ENCODE measurements at places on chromosomes 12 and 14.

- DNase-seq: no peak
Measured at GRCh38 chr12:130919086-130919485, 34.6 kb upstream of the ADGRD1 start.

GRCh38 chr14:38882533-38882932 is 220.5 kb downstream of the SEC23A start:
- no peak for DNase-seq

DNA sequence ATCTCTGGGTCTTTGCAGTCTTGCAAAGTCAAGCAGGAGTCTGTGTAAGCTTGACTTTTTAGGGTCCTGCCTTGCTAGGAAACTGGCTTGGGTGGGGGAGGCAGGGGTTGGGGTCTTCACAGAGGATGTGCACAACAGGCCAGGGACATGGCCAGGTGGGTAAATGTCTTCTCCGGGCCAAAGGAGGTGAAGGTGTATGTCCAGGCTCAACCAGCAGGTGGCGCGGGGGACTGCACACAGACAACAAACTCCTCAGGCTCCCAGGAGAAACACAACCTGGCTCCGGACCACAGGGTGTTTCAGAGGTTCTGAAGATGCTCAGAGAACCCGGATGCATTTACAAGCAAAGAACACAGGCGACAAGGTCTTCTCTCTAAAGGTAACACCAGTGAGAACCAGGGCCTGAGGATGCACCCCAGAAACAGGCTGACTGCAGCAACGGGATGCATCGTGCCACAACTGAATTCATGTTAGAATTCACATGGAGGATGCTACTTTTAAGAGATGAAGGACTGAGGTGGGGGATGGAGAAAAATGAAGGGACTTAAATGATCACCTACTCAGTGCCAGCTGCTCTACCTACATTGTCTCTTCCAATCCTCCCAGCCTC is 56.0 kb downstream of the PLEKHG3 start:
- peak; percentile 62 for DNase-seq

GRCh38 chr12:21001778-21002177 is 129.2 kb upstream of the SLCO1B1 start:
- no peak for DNase-seq

DNA sequence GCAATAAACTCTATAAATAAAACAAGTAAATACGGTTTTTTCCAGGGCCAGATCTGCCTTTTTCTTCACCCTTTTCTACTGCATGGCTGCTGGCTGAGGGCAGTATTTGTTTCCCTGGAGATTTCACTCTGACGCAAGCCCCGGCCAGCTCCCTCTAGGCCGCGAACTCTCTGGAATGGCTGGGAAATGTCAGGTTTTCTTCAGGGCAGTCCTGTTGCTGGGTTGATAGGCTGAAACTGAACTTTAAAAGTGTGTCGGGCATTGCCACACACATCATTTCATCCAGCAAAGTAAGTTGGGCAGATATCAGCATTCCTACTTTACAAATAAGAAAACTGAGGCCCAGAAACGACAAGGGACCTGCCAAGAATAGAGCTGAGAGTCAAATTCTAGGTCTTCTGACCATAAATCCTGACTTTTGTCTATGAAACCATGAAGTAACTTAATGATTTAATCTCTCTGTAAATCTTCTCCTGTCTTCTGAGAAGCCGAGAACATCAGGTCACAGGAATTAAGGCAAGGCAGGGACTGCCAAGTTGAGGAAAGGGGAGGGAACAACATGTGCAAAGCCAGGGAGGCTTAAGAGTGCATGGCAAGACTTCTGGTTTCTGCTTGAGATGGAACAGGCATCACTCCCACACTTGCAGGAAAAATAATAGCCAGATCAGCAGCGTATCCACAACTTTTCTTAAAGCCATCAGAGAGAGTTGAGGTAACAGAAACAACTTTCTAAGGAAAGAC is 205.0 kb upstream of the CCDC196 start:
- DNase-seq: no peak

- DNase-seq: no peak
Measured at GRCh38 chr14:89141862-89142261, 275.2 kb downstream of the FOXN3 start.

- no peak for DNase-seq
Measured at GRCh38 chr12:130456375-130457199, 118.9 kb downstream of the PIWIL1 start.

DNA sequence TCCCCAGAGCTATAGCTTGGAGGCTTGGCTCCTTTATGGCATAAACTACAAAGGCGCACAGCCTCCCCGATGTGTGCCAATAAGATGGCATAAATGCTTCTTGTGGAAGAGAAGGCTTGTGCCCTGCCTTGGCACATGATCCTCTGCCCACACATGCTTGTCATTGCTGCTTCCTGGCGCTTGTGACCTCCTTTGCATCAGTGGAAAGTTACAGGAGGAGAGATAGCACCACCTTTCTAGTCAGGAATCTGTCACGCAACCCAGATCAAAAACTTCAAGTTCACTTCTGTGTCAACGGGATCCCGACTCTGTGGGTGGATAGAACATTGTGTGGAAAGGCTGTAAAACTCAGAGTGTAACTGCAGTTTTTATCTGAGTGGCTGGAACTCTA is 183.8 kb upstream of the HIF1A start:
- DNase-seq: peak; percentile 56

DNA sequence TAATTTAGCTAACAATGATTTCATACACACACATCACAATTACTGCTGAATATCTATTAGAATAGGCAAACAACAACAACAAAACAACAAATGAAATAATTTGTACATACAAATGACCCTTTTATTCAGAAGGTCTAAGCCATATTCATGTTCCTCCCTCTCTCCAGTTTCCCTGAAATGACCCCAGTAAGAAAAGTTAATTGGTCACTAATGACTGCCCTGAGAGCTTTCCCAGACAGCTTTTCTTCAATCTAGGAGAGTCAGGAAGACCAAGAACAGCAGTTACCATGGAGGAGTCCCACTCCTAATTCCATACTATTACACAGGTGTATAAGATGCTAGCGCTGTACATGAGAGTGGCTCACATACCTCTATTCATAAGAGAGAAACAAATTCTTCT is 121.2 kb upstream of the GRIP1 start:
- no peak for DNase-seq

GRCh38 chr14:103735815-103736545 is 20.4 kb downstream of the ZFYVE21 start:
- no peak for DNase-seq

Data from stimulated activated CD4-positive, alpha-beta T cell treated with anti-CD3 and anti-CD28 coated beads, Interleukin-4, amount 100 ng/mL, for 1 hour (primary cell).